ENCODE measurements at places on chromosomes 16 and 17.

DNA sequence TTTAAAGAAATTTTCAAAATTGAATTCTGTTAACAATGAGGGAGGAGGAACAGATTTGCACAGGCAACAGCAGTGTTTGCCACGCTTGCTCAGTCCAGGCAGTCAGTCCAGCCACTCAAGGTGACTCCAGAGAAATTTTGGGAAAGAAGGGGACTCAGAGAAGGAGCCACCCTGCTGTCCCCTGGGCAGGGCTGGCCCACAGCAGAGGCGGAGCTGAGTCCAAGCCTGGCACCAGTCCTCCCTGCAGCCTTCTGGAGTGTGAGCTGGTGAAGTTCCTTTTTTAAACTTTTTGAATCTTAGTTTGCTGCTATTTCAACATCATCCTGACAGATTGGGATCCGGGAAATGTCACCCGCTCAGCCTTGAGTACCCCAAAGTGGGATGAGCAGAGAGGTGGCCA, 14.5 kb upstream of the SLC47A2 start:
- no peak overlapping the region for H3K4me3 ChIP-seq
- no peaks in the 10 kb centered on the region for H3K36me3 ChIP-seq
- no peak overlapping the region for H3K27ac ChIP-seq
- peaks cover 3% of the 10 kb centered on the region for H3K27me3 ChIP-seq
- peaks cover 4% of the 10 kb centered on the region for H3K4me1 ChIP-seq
- no peak for DNase-seq

- H3K4me3 ChIP-seq, result no peak overlapping the region
- DNase-seq, result no peak
- no peaks in the 10 kb centered on the region for H3K27me3 ChIP-seq
- no peaks in the 10 kb centered on the region for H3K4me1 ChIP-seq
- peaks cover 26% of the 10 kb centered on the region for H3K36me3 ChIP-seq
Measured at GRCh38 chr16:220021-220420, 9.2 kb downstream of the LUC7L start.

- H3K4me1 ChIP-seq, result peaks cover 30% of the 10 kb centered on the region
- H3K27ac ChIP-seq, result no peak overlapping the region
- no peak overlapping the region for H3K4me3 ChIP-seq
- peaks cover 36% of the 10 kb centered on the region for H3K27me3 ChIP-seq
Measured at GRCh38 chr16:14491861-14492529, 138.1 kb downstream of the PARN start.

- H3K4me1 ChIP-seq, result no peaks in the 10 kb centered on the region
- no peak overlapping the region for H3K27ac ChIP-seq
Measured at GRCh38 chr17:66043419-66043818, 148.5 kb downstream of the CEP112 start.

GRCh38 chr17:45918241-45918745, 23.9 kb downstream of the MAPT start:
- H3K27ac ChIP-seq, result no peak overlapping the region
- H3K36me3 ChIP-seq, result no peaks in the 10 kb centered on the region
- peaks cover 17% of the 10 kb centered on the region for H3K27me3 ChIP-seq
- H3K4me1 ChIP-seq, result no peaks in the 10 kb centered on the region

GRCh38 chr16:77869997-77870813, 81.8 kb downstream of the VAT1L start:
- no peak for DNase-seq
- H3K4me1 ChIP-seq, result peaks cover 40% of the 10 kb centered on the region
- no peaks in the 10 kb centered on the region for H3K36me3 ChIP-seq
- H3K27me3 ChIP-seq, result no peaks in the 10 kb centered on the region
- no peak overlapping the region for H3K4me3 ChIP-seq

DNA sequence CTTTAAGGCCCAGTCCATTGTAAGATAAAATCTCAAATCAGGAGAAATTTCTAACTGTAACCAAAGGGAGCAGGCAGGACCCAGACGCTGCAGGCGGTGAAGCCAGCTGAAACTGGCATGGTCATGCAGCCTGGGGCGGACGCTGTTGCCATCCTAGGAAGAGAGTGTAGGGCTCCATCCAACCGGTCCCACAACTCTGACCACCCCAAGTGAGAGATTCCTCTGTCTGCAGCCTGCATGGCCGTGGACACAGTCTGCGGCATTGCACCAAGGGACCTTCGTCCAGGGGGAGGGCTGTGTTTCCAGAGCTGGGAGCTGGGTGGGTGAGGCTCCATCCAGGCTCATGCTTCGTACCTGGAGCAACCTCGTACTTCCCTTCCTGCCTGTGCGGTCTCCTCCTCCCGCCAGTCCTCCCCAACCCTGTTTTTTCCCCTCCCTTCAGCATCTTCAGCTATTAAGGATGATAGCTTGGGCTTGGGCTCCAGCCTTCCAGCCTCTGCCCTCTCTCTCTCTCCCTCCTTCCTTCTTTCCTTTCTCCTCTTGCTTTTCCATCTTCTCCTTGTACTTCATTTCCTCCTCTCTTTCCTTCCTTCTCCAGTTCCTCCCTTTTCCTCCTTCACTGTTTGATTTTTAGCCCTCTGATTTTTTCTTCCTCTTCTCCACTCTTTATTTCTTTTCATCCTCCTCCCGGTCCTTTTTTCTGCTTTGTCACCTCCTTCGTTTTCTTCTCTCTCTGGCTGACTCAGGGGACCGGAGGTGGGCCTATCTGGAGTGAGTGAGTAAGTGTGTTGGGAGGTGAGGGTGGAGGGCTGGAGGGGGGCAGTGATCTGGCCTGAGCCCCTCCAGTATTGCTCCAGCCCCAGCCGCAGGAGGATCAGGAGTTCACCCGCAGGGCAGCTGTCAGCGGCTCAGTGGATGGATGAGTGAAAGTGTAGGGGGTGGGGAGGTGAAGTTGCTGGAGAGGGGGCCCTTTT, 17.0 kb upstream of the LHX1 start:
- no peaks in the 10 kb centered on the region for H3K27me3 ChIP-seq
- no peaks in the 10 kb centered on the region for H3K36me3 ChIP-seq
- H3K4me1 ChIP-seq, result peaks cover 67% of the 10 kb centered on the region
- peak overlapping the region; percentile 80 for H3K27ac ChIP-seq
- H3K4me3 ChIP-seq, result peak overlapping the region; percentile 33

GRCh38 chr16:58011652-58012051, 10.4 kb downstream of the USB1 start:
- DNase-seq, result no peak
- H3K27me3 ChIP-seq, result no peaks in the 10 kb centered on the region
- peaks cover 20% of the 10 kb centered on the region for H3K36me3 ChIP-seq

DNA sequence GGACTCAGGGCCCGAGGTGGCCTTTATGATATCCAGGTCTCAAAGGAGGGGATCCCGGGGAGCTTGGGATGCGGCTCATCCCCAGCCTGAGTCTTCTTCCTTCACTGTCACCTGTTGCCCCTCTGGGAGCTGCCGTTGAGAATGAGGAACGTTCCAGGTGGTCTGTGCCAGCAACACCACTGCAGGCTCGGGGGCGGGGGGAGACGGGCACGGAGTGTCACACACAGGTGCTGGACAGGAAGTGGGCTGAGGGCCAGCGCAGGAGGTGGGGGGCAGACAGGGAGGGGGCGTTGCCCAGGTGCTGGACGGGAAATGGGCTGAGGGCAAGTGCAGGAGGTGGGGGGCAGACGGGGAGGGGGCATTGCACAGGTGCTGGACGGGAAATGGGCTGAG, 28.2 kb downstream of the METRNL start:
- H3K36me3 ChIP-seq, result no peaks in the 10 kb centered on the region
- no peak for DNase-seq
- no peaks in the 10 kb centered on the region for H3K27me3 ChIP-seq
- peaks cover 70% of the 10 kb centered on the region for H3K4me1 ChIP-seq
- H3K27ac ChIP-seq, result no peak overlapping the region
- H3K4me3 ChIP-seq, result no peak overlapping the region

- no peak overlapping the region for H3K4me3 ChIP-seq
- H3K27ac ChIP-seq, result no peak overlapping the region
- peaks cover 61% of the 10 kb centered on the region for H3K27me3 ChIP-seq
- DNase-seq, result no peak
- no peaks in the 10 kb centered on the region for H3K4me1 ChIP-seq
- no peaks in the 10 kb centered on the region for H3K36me3 ChIP-seq
Measured at GRCh38 chr16:8611886-8612600, 9.5 kb upstream of the METTL22 start.

DNA sequence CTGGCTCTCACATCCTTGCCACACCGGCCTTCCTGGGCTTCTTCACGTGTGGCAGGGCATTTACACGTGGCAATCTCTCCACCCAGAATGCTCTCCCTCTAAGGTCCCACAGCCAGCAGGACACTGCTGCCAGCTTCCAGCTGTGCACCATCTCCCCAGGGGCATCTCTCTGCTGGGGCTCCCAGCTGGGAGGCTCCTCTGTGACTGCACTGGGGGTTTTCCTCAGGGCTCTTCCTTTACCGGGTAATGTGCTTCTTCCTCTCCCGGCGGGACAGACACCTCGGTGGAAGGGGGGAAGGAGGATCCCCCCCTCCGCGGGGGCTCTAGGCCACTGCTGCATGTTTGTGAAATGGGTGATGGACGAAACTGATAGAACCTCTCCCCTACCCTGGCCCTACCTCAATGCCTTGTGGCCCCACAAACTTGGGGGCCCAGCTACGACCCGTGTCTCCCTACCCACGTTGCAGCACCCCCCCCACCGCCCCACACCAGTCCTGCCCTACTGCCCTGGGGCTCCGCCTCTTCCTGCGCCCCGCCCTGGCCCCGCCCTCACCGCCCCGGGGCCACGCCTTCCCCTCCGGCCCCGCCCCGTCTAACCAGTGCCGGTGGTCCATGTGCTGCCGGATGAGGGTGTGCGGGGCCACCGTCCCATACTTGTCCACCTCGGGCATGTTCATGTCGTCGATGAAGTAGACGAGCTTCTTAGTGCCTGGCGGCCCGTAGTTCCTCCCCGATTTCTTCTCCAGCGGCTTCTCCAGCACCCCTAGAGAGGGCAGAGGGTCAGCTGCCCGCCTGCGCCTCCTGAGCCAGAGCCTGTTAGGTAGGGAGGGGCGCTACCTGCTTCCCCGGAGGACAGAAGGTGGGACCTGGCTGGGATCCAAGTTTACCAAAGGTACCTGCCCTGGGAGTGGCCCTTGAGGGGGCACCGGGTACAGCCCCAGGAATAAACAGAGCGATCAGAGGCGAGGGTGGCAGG, 92.6 kb downstream of the DNAH17 start:
- no peaks in the 10 kb centered on the region for H3K36me3 ChIP-seq
- no peak for DNase-seq
- H3K4me1 ChIP-seq, result peaks cover 5% of the 10 kb centered on the region
- peak overlapping the region; percentile 63 for H3K4me3 ChIP-seq

GRCh38 chr16:78761427-78761826, 662.0 kb downstream of the WWOX start:
- peaks cover 6% of the 10 kb centered on the region for H3K4me1 ChIP-seq
- no peak overlapping the region for H3K4me3 ChIP-seq
- H3K36me3 ChIP-seq, result no peaks in the 10 kb centered on the region
- no peak for DNase-seq
- no peaks in the 10 kb centered on the region for H3K27me3 ChIP-seq

GRCh38 chr16:2717383-2718263, 2.4 kb downstream of the PRSS27 start:
- H3K4me1 ChIP-seq, result peaks cover 5% of the 10 kb centered on the region
- H3K27ac ChIP-seq, result no peak overlapping the region
- no peak overlapping the region for H3K4me3 ChIP-seq
- H3K27me3 ChIP-seq, result peaks cover 9% of the 10 kb centered on the region
- DNase-seq, result no peak

GRCh38 chr16:57307365-57307764, 22.9 kb upstream of the PLLP start:
- no peak overlapping the region for H3K4me3 ChIP-seq
- H3K27ac ChIP-seq, result no peak overlapping the region
- peaks cover 2% of the 10 kb centered on the region for H3K27me3 ChIP-seq
- H3K4me1 ChIP-seq, result no peaks in the 10 kb centered on the region

- H3K27me3 ChIP-seq, result no peaks in the 10 kb centered on the region
- no peak overlapping the region for H3K4me3 ChIP-seq
- H3K36me3 ChIP-seq, result peaks cover 8% of the 10 kb centered on the region
Measured at GRCh38 chr17:80252871-80253270, 7.8 kb upstream of the RNF213 start.

GRCh38 chr16:84308120-84308519, 13.4 kb downstream of the WFDC1 start:
- no peak overlapping the region for H3K27ac ChIP-seq
- H3K36me3 ChIP-seq, result no peaks in the 10 kb centered on the region
- no peak for DNase-seq
- peaks cover 27% of the 10 kb centered on the region for H3K27me3 ChIP-seq
- H3K4me1 ChIP-seq, result peaks cover 23% of the 10 kb centered on the region

- H3K4me1 ChIP-seq, result peaks cover 61% of the 10 kb centered on the region
- DNase-seq, result no peak
- H3K27ac ChIP-seq, result peak overlapping the region; percentile 95
Measured at GRCh38 chr16:84729716-84730320, 30.0 kb downstream of the USP10 start.

- no peak overlapping the region for H3K4me3 ChIP-seq
- DNase-seq, result no peak
- H3K27me3 ChIP-seq, result peaks cover 48% of the 10 kb centered on the region
Measured at GRCh38 chr16:47881574-47881973, 274.2 kb downstream of the ABCC12 start.

- H3K4me3 ChIP-seq, result no peak overlapping the region
- H3K27ac ChIP-seq, result no peak overlapping the region
- no peaks in the 10 kb centered on the region for H3K27me3 ChIP-seq
- peaks cover 10% of the 10 kb centered on the region for H3K4me1 ChIP-seq
- H3K36me3 ChIP-seq, result no peaks in the 10 kb centered on the region
Measured at GRCh38 chr16:4203748-4204147, 38.1 kb downstream of the SRL start.

DNA sequence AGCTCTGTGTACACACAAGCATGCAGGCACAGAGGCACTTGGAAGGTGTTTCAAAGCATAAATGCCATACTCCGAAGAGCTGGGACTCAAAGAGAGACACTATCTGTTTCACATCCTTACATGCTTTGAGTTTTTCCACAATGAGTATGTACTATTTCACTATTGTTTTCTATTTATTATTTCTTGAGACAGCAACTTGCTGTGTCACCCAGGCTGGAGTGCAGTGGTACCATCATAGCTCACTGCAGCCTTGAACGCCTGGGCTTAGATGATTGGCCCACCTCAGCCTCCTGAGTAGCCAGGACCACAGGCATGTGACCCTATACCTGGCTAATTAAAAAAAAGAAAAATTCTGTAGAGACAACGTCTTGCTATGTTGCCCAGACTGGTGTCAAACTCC, 31.6 kb downstream of the CYB5D2 start:
- peaks cover 41% of the 10 kb centered on the region for H3K4me1 ChIP-seq
- H3K27me3 ChIP-seq, result no peaks in the 10 kb centered on the region
- no peak for DNase-seq
- no peak overlapping the region for H3K4me3 ChIP-seq
- peaks cover 44% of the 10 kb centered on the region for H3K36me3 ChIP-seq

GRCh38 chr17:8412089-8412488, 14.5 kb upstream of the RNF222 start:
- peaks cover 15% of the 10 kb centered on the region for H3K27me3 ChIP-seq
- DNase-seq, result no peak
- no peak overlapping the region for H3K27ac ChIP-seq
- no peaks in the 10 kb centered on the region for H3K36me3 ChIP-seq

- no peaks in the 10 kb centered on the region for H3K36me3 ChIP-seq
- no peak overlapping the region for H3K4me3 ChIP-seq
- H3K27me3 ChIP-seq, result peaks cover 1% of the 10 kb centered on the region
Measured at GRCh38 chr16:57623251-57624043, 5.0 kb upstream of the ADGRG1 start.
